ENCODE measurements at places on chromosomes 11 and 22.

DNA sequence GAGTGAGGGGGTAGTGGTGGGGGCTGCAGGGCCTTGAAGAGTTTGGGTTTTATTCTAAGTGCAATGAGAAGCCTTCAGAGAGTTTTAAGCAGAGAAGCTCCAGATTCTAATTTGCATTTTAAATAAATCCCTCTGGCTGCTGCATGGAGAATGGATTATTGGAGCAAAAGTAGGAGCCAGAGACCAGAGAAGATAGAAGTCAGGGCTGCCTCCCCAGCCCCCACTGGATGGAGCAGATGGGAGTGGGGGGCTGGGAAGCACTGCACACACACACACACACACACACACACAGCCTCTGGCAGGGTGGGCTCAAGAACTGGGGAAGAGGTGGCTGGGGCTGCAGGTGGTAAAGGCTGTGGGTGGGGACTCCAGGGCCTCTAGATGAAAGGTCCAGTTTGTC is 75.6 kb downstream of the TSPAN18 start:
- DNase-seq = no peak

GRCh38 chr11:133635244-133635739 is 103.0 kb upstream of the OPCML start:
- DNase-seq = no peak

- DNase-seq = no peak
Measured at GRCh38 chr11:79026803-79027445, 413.9 kb downstream of the TENM4 start.

DNA sequence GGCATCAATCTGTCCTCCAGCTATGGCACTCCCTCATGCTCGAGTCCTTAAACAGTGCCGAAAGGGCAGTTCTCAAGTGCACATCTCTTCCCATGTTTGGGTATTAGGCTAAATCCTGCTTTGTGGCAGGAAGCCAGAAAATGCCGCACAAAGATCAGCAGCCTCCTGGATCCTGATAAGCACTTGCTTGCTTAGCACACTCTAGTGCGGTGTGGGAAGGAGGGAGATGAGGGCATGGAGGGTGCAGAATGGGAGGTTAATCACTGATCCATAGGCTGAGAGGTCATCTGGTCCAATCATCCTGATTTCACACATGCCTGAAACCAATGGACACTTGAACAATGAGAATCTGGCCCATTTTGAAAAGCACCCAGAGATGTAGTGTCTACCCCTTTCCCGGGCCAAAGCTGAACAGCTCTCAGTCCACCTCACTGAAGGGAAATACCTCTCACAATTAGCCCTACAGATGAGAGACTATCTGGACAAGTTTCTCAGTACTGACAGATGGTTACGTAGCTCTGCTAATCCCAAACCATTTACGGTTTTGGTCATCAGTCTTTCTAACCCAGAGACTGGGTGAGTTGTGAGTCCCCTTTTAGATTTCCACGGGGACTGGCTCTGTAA is 29.8 kb upstream of the CHRM4 start:
- no peak for DNase-seq

- no peak for DNase-seq
Measured at GRCh38 chr11:12052676-12053605, 44.5 kb upstream of the DKK3 start.

- no peak for DNase-seq
Measured at GRCh38 chr11:69018924-69019323, 5.9 kb upstream of the MRGPRF start.

GRCh38 chr11:34263441-34264091 is 94.2 kb downstream of the ABTB2 start:
- DNase-seq = peak; percentile 96

DNA sequence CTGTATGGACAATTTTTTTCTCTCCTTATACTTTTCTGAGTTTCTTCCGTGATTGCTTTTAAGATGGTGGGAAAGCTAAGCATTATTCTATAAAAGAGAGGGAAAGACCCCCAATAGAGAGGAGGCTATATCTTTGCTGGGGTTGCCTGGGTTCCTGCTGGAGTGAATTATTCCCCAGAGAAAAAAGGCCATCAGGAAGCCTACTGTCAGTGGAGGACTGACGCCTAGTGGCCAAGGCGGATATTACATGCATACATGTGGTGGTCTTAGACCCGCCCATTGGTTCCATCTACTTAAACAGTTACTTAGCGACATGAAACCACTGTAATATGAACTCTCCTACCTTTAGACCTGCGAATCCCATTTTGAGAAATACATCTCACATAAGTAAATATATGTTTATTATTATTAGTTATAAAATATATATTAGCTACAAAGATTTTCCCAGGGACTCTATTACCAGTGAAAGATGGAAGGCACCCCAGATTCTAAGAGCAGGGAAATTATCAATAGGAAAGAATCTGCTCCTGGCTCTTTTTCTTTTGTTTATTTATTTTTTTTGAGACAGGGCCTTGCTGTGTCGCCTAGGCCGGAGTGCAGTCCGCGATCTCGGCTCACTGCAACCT is 15.7 kb upstream of the PGA3 start:
- DNase-seq = peak; percentile 82

GRCh38 chr22:47553436-47553835 is 791.0 kb downstream of the TBC1D22A start:
- DNase-seq = no peak
